HT1080 (cell line): ENCODE measurements at places on chromosomes 11 and 22. TPM values are rescaled to one million over a fixed set of nuclear protein-coding genes. Genes with fewer than 3 reads are reported as not detected.

DNA sequence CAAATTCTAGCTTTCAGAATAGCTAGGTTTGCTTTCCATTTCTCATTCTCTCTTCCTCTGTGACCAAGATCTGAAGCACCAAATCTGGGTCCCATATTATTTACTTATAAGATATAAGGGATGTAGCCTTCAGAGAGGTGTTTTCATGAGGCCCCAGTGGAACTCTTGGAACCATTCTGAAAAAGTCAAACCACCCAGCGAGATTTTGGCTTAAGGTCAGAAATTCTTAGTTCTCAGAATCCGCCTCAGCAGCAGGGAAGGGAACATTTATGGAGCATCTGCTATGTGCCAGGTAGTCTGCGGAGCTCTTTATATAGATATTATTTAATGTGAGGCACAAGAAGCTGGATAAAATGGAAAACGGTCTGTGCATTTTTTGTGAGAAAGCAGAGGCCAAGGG lies 6.3 kb downstream of the NAV2 start:
- DNase-seq = no peak

DNA sequence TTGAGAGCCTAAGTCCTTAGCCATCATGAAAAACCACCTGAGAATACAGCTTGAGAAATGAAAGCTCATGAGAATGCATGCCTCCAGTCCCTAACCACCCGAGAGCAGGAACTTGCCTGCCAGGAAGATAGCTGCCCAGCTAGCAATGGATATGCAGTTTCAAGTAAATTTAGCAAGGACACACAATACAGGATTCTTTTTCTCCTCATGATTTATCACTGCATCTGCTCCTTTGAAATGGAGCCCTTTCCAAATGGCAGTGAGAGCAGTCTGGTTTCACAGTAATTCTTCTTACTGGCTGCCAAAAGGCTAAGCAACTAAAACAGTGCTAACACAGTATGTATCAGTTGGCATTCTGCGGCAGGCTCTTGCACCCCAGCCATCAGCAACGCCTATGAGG lies 109.9 kb downstream of the MICAL3 start:
- no peak for DNase-seq

The FAR1 gene
- 52.8 and 63.5 TPM in 2 replicates for total RNA-seq

The GAB4 gene
- total RNA-seq = 0.16 TPM in 1 of 2 replicates, not detected in the other

DNA sequence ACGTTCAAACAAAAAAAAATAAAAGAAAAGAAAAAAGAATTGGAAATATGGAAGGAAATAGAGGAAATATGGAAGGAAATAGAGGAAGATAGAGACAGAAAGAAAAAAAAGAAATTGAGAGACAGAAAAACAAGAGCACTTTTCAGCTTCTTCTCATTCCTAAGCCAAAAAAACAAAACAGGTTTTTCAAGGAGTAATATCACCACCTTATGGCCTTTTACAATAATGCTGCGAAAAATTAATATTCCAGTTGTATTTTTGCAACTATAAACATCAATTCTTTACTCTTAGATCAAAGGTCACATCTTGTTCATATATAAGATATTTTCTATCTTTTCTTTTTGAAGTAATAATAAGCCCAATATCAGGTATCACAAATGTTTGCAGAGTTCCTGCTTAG lies 328.3 kb downstream of the FAT3 start:
- DNase-seq = no peak

The APOBEC3B gene
- total RNA-seq = 6.5 and 13.1 TPM in 2 replicates

DNA sequence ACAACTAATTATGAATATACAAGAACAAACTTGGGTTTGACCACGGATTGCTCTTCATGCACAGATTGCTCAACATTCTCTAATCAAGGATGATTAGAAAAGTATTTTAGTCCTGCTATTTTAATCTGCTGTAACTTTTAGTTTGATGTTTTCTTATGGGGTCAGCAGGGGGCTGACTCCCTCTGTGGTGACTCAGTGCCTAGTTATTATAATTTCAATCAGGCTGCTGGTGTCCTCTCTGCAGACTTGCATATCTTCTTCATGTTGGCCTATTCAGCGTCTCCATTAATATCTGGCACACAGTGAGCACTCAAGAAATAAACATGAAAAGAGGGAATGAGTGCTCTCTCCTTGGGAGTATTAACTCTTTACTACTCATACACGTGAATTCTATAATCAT lies 223.8 kb upstream of the DDI1 start:
- no peak for DNase-seq
